Muscle of arm (tissue), 14 donors: ENCODE measurements at places on chromosomes 12 and 14.
A peak's percentile ranks its signal among the peaks of the same experiment; 100 is the strongest.

DNA sequence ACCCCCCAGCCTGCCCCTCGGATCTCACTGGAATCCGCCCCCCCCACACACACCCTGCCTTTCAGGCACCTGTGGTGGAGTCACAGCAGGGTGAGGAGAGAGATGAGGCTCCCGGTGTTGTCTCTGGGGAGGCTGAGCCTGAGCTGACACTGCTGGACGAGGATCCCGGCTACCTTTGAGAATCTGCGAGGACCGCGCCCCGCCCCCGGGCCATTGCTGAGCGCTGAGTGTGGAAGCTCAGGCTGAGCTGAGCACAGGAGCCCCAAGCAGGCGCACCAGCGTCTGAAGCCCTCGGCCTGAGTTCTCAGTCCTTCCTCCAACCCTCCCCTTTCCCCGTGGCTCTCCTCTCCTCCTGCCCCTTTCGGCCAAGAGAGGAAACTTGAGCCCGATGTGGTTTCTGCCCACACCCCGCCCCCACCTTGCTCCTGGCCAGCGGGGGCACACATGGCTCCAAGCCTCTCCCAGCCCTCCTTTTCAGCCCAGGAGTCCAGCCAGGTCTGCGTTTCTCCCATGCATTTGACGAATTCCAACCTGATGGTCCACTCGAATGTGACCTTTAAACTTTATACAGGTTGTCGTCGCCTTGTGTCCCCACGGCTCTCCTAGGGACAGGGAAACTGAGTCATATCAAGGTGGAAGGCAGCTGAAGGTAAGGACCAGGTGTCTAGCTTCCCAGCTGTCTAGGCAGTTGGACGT lies at the start of gene NFE2:
Gene NFE2 (minus strand): TSS at position 284 of the 696 bp plus-strand sequence. CDS start 5,767 bp downstream, outside the sequence.
- DNase-seq: peak; percentile 24

DNA sequence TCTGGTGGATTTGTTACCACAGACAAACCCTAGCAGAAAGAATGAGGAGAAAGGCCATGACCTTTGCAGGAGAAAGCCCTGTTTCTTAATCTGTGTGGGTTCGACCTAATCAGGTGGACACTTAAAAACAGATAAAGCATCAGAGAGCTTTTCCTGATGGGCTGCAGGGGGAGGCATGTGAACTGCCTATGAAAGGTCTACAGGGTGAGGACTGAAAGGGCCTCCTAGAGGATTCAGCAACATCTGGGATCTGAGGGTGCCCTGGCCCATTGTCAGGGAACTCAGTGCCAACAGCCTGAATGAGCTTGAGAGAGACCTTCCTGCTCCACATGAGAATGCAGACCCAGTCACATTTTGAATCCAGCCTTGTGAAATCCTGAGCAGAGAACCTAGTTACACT lies 178.8 kb upstream of the DDHD1 start:
- no peak for DNase-seq

GRCh38 chr12:39835517-39836489 lies 216.2 kb upstream of the ABCD2 start:
- no peak for DNase-seq

DNA sequence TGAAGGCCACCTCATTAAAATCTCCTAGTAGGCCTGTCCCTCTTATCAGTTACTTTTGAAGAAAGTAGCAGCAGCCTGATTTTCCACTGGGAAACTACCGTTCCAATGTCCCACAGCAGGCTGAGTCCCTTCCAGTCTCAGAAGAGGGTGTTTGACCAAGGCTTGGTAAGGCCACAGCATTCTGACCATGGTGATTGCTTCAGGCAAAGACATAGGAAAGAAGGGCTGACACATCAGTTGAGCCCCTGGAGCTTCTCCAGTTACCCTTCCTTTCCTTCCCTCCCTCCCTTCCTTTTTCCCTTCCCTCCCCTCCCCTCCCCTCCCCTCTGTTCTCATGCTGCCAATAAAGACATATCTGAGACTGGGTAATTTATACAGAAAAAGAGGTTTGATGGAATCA lies 234.3 kb upstream of the NOS1 start:
- DNase-seq: no peak

DNA sequence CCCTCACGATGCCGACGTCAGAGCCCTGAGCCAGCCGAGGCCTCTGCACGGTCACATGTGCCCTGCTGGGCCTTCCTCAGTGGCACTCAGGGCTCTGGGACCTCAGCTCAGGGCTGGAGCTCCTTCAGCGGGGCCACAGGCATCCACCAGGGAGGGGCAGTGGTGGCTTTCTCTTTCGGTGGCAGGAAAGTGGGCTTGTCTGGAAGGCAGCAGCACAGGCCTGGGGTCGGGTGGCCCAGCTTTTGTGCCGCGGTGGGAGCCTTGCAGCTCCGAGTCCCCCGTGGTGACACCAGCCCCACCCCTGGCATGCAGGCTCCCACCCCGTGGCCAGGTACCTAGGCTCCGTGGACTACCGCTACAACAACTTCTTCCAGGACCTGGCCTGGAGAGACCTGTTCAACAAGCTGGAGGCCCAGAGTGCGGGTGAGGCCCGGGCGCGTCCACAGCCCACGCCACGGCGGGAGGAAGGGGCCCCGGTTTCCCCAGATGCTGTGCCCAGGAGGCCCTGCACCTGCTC lies 14.2 kb upstream of the TEX22 start:
- DNase-seq: no peak

GRCh38 chr12:110475426-110475825 lies 6.8 kb downstream of the FAM216A start:
- no peak for DNase-seq

GRCh38 chr12:19200261-19200660 lies 70.7 kb downstream of the PLEKHA5 start:
- no peak for DNase-seq

DNA sequence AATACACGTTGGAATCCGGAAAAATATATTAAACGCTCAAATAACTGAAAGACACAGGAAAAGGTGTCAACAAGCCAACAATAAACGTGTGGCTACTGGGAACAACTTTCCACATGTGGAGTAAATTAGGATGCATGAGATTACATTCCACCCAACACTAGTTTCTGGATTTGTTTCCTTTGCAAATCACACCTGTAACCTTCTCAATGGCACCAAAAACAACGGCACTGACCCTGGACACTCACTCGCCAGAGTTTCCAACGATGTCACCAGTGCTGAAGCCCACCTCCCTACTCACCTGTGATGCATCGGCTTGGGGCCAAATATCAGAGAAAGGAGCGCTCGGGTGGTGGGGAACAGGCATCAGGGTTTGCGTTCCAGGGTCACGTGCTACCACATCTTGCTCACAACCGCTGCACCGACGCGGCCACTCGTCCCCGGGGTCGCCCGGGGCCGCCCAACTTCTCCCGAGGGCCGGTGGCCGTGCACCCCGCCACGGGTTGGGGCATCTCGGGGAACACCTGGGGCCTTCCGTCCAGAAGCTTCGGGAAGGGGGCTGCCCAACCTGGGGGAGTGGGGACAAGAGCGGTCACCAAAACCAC lies 629 bp downstream of the PRDM4 start:
- DNase-seq: peak; percentile 8

DNA sequence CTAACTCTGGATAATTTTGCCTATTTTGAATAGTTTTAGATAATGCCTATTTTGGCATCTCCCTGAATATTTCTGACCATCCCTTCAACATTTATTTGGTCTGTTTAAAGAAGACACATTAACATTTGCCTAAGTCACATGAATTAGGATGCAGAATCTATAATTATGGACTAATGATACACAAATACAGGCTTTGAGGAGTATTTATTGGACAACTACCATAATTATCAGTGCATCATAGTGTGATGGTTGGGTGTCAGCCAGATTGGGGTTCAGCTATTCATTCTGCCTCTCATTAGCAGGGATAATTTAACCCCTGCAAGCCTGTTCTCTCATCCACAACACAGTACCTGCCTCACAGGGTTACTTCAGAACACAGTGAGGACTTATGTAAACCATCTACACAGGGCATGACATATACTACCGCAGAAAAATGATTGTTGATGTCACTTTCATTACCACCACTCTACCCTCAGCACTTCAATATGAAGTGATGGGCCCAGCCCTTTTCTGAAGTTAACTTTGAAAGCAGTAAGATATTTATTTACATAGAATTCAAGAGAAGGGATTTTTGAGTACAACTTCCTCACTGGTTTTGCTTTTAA lies 14.4 kb downstream of the PRKCH start:
- no peak for DNase-seq

DNA sequence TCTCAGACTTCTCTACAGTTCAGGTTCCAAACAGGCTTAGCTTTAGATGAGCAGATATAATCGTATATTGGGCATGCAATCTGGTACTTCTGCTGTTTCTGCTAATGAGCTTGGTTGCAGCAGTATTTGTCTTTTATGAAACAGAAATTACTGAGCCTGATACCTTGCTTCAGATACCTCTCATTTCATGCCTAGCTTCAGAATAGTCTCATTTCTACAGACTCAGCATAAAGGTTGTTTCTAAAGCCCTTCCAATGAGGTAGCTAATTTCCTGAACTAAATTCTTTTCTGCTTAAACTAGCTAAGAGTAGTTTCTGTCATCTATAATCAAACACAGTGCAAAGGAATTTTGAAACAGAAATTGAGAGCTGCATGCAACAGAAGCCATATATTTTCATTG lies 275.0 kb upstream of the KITLG start:
- no peak for DNase-seq

DNA sequence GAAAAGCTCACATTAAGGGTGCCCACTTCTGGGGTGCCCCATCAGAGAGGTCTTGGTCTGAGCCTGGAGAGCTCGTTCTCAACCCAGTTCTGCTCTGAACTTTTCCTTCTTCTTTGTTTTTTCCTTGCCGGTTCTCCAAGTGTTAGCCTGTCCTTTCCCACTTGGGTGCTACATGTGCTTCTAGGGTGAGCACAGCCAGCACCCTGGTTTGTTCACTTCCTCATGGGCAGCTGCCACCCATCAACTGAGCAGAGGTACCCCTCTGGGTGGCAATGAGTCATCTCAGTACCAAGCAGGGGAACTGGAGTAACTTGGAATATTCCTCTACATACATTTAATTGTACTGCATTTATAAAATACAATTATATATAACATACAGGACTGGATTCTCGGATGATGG lies 3.9 kb upstream of the SYNE3 start:
- DNase-seq: no peak

- no peak for DNase-seq
Observed at GRCh38 chr12:85877459-85877858, 3.4 kb downstream of the NTS start.

GRCh38 chr12:101839324-101840283 lies 8.8 kb upstream of the GNPTAB start:
- peak; percentile 48 for DNase-seq

GRCh38 chr12:10031771-10032175 lies 1.3 kb downstream of the CLEC9A start:
- no peak for DNase-seq

GRCh38 chr14:91041450-91041849 lies 19.0 kb downstream of the RPS6KA5 start:
- DNase-seq: no peak

DNA sequence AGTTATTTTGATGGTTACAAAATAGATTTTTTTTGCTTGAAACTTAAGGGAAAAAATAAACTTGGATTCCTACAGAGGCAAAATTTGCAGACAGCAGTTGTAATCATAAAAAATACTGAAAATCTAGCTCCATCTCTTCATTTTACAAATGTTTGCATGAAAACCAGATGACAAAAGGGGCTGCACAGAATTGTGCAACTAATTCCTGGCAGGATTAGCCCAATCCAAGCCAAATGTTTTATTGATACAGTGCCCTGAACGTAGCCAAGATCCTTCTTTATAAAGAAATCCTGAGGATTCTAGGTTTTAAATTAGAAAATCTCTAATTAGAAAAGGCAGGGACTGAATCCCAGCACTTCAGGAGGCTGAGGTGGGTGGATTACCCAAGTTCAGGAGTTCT lies 356.4 kb upstream of the SEL1L start:
- DNase-seq: peak; percentile 75

- DNase-seq: no peak
Observed at GRCh38 chr12:19826980-19827550, 387.8 kb downstream of the AEBP2 start.

GRCh38 chr14:74401504-74402241 lies 24.3 kb downstream of the SYNDIG1L start:
- peak; percentile 7 for DNase-seq

GRCh38 chr14:21015312-21015711 lies 9.5 kb downstream of the NDRG2 start:
- DNase-seq: no peak

DNA sequence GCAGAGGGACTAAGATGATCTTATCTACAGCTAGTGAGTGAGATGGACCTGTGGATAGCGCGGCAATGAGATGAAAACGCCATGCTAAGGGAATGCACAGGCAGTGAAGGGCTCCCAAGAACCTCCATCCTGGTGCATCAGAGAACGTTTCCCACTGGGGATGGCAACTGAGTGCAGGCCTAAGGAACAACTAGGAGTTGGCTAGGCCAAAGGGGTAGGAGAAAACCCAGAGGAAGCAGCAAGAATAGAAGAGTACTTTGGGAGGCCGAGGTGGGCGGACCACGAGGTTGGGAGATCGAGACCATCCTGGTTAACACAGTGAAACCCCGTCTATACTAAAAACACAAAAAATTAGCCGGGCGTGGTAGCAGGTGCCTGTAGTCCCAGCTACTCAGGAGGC lies 24.6 kb upstream of the BATF start:
- no peak for DNase-seq

DNA sequence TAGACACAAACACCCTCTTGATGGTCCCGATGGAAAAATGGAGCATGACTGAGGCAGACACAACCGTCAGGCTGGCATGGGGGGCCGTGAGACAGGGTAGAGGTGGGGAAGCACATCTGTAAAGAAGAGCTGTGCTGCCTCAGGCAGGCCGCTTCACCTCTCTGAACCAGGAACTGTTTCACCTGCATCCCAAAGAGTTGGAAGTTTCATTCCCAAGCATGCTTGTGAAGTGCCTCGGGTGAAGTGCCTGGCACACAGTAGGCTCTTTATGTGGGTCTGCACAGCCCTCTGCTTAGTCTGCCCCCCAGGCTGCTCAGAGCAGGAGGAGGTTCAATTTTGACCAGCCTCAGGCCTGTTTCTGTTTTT lies 685 bp upstream of the SERPINA1 start:
- DNase-seq: no peak

DNA sequence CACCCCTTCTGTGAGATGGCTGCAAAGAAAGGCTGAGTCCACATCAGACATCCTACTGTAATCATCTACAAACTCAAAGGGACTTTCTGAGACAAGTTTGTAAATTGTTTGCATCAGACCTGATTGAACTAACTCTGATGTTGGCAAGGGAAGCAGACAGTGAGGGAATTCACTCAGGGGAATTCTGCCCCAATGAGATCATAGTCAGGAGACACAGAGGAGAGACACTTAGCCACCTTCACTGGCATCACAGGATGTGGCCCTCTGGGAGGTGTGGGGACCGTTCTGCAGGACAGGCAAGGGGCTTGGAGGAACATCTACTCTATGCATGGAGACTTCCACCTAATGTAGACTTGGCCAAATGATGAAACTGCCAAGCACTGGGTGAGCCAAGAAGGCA lies 70.7 kb upstream of the DDX11 start:
- DNase-seq: no peak

- DNase-seq: no peak
Observed at GRCh38 chr12:114703060-114703493, 19.1 kb upstream of the TBX3 start.

DNA sequence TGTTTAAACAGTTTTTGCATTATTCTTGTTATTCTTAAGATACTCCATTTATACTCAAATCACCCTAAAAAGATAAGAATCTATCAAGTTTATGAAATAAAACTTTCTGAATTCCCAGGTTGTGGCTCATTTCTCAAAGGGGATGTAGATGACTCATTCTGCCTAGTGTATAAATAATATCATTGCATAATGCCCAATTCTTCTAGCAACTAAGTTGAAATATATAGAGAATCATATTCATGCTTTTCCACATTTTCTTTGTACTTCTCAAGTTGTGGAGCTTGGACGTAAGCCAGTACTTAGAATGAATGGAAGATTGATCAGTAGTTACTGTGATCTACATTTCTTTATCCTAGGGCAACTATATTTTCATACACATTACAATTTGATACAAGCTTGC lies 201.1 kb downstream of the PPFIA2 start:
- DNase-seq: no peak
